ENCODE measurements at places on chromosomes 3 and 15.

DNA sequence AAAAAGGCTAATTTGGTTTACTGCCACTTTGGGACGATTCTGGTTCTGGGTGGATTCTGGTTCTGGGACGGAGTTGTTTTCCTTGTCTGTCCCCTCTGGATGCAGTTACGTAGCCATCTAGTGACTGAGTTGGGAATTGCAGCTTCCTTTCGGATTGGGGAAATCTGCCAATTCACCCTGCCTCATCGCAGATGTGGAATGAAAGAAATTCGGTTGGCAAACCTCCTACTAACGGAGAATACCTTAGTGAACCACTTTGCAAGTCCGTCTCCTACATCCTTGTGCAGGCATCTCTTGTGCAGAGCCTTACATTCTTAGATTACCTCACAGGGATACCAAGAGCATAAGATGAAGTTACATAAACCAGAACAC lies 31.5 kb upstream of the AP4E1 start:
- peak; percentile 13 for DNase-seq

- DNase-seq, result no peak
Observed at GRCh38 chr15:49501586-49501985, 78.5 kb downstream of the FGF7 start.

DNA sequence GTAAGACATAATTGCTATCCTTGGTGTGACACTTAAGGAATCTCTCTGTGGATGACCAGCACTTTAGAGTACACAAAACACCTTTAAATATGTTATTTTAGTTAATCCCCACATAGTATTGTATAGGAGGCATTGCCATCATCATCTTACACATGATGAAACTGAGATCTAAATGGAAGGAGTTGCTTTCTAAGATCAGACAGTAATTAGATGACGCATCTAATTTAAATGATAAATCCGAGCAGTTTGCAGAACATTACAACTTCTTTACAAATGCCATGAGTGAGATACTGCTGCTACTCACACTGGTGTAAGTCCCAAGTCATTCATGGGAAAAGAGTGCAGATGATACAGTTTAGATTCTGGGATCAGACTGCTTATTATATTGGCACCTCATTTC lies 431.9 kb downstream of the MFSD1 start:
- no peak for DNase-seq

- no peak for DNase-seq
Observed at GRCh38 chr15:61654002-61654740, 406.1 kb downstream of the VPS13C start.

DNA sequence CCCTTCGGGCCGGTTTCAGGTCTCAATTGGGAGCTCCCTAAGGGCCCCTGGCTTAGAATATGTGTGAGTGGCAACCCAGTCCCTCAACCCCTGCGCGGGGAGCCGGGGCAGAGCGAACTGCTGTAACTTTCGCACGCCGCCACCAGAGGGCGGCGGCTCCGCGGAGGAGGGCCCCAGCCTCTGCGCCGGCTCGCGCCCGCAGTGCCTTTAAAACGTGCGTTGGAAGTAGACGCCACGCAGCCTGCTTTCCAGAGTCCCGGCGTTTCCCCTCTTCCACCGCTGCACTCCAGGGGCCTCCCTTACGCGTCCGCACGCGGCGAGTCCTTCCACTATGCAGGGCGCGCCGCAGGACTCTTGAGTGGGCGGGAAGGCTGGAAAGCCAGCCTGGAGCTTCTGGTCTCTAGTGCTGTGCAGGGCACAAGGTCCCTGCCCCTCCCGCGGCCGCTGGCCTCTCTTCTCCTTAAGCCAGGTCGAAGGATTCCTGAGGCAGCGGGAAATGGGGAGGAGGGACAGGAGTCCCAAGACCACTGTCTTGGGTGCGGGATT lies 23.7 kb upstream of the RNU6-1 start:
- DNase-seq, result peak; percentile 41

GRCh38 chr3:148450819-148451218 lies 246.9 kb upstream of the AGTR1 start:
- DNase-seq, result no peak

- DNase-seq, result no peak
Observed at GRCh38 chr3:69122403-69122802, at the start of gene LMOD3. Gene LMOD3, minus strand, starts transcription at chr3:69122595. Its CDS starts 209 bp downstream, at chr3:69122386.

GRCh38 chr3:123093696-123094095 lies 26.9 kb downstream of the PDIA5 start:
- no peak for DNase-seq

DNA sequence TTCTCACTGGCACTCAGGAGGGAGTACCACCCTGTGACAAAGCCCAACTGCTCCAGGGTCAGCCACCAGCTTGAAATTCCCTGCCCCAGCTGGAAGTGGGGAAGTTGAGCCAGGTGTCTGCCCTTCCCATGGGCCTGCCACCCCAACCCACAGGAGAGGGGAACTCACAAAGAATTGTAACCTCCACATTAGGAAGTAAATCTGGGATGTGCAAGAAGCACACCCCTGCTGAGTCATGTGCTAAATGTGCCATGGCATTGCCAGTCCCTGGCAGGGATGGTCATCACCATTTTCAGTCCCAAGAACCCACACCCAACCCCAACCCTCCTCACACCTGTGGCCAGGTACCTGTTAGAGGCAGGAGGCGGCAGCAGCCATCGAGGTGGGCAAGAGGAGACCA lies 165.2 kb upstream of the THBS1 start:
- DNase-seq, result no peak

DNA sequence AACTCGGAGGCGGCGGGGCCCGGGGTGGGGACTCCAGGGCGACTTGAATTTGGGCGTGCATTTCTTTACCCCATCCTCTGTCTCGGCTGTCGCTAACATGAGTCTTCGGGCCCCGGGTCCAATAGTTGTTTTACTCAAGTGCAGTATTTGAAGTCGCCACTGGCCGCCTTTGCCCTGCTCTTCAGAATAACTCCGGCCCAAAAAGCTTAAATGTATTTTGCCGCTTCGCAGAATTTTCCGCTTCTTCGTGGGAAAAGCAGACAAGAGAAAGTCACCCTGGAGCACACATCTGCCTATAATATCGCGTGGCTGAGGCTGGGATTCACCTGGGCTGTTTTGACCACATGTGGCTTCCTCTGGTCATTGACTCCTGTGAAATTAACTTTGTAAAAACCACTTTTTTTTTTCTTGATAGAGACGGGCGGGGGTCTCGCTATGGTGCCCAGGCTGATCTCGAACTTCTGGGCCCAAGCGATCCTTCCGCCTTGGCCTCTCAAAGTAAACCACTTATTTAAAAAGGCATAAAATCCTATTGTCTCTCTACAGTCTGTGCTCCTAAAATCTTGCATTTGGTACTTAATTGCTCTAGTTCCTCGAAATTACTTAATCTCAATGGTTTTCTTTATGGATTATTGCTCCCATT lies 676 bp downstream of the CNOT10 start:
- DNase-seq, result no peak

DNA sequence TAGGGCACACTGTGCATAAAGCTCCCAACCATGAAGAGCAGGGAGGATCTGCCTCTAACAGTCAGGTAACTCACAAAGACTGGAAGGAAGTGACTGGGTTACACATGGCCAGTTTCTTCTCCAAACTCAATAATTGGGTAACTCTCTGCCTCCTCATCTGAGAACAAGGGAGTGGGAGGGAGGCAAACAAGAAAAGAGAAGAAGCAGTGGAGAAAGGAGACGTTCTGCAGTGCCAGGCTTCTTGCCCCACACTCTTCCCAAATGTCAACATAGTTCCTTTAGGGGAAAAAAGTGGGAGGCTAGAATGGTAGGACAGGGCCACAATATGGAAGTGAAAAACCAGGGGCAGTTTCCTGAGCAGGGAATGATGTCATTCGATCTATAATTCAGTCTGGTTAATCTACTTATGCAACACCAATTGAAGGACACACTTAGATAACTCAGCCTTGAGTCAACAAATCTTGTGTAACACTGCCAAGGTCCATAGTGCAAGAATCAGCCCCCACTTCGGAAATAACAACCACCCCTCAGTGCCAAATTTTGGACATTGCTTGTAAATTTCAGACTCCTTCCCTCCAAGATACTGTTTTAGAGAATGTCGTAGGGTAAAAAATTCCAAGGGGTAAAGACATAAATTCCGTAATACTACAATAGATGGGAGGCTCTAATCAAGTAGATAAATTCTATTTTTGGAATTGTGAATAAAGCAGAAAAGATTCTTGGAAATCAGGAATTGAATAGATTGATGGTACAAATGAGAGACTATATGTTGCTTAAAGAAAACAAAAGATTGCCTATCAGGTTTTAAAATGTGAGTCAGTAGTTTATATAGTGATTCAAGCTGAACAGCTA lies 143.0 kb downstream of the LPP start:
- no peak for DNase-seq

- DNase-seq, result no peak
Observed at GRCh38 chr3:149476225-149476624, 1.7 kb downstream of the TM4SF4 start.

GRCh38 chr3:159128628-159129027 lies 326.8 kb downstream of the MFSD1 start:
- no peak for DNase-seq

- DNase-seq, result no peak
Observed at GRCh38 chr3:94811836-94812235, 749.0 kb downstream of the NSUN3 start.
